ENCODE measurements at places on chromosomes 1 and 21. TPM values are rescaled to one million over a fixed set of nuclear protein-coding genes. Genes with fewer than 3 reads are reported as not detected.

The FAM72C gene
- not detected for polyA plus RNA-seq

The HCN3 gene
- polyA plus RNA-seq: 0.81 TPM

The MCOLN3 gene
- 2.7 TPM for polyA plus RNA-seq

The EXOSC10 gene
- polyA plus RNA-seq: 34.7 TPM

The NES gene
- polyA plus RNA-seq: 116 TPM

- no peak for DNase-seq
These were observed 13.4 kb upstream of the KRTAP7-1 start for GRCh38 chr21:30842990-30843389.

- no peak for DNase-seq
These were observed 754.8 kb upstream of the ADAMTS5 start for GRCh38 chr21:27721675-27722074.

- no peak for DNase-seq
These were observed 99.5 kb downstream of the RYR2 start for GRCh38 chr1:237141502-237141901.

DNA sequence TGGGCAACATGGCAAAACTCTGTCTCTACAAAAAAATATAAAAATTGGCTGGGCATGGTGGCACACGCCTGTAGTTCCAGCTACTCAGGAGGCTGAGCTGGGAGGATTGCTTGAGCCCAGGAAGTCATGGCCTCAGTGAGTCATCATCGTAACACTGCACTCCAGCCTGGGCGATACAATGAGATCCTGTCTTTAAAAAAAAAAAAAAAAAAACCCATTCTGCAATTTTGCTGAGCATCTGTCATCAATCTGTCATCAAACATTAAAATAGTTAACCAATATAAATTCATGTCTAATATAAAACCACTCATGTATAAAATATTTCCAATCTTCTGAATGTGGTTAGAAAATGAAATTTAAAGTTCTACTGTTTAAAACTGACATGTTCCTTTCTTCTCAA, 56.9 kb downstream of the LPAR3 start:
- no peak for DNase-seq

DNA sequence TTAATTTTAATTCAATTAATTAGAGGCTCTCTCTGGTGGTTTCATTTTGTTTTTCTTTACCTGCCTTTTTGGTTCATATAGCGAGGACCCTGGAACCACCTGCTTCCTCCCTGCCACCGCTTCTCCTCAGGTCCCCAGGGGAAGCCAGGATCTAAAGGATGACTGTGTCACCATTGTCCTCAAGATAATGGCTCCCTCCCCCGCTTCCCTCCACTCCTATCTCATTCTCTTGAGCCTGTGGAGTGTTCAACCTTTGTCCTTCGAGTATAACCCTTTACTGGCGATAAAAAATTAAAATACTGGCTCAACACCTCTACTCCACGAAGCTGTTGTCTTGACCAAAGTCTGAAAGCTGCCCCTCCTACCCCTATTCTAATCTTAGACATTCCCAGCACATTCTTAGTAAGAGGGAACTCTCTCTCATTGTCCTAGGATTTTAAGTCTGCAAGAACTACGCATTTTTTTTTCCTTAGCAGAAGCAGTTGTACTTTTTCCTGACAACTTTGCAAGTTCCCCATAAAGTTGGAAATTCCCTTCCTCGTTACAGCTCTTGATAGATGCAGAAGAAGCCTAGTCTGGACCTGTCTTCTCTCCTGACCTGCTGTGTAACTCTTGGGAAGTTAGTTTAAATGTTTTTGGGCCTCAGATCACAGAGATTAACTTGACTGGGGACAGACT, 12.6 kb upstream of the MAPKAPK2 start:
- DNase-seq: no peak

DNA sequence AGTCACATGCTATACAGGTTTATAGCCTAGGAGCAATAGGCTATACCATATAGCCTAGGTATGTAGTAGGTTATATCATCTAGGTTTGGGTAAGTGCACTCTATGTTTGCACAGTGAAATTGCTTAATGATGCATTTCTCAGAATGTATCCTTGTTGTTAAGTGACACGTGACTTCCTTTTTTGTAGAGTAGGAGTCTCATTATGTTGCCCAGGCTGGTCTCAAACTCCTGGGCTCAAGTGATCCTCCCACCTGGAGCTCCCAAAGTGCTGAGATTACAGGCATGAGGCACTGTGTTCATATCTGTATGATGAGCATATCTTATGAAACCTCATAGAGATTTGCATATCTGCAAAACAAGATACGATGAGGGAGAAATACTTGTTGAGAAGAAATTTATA, 13.8 kb upstream of the ABCB10 start:
- DNase-seq: no peak
